ENCODE measurements at places on chromosomes 6 and 20.

- DNase-seq: no peak
Measured at GRCh38 chr6:38852215-38852614, 137.1 kb downstream of the DNAH8 start.

GRCh38 chr20:51696304-51697071, 71.7 kb downstream of the ATP9A start:
- no peak for DNase-seq

GRCh38 chr6:28683945-28684538, 158.4 kb downstream of the GPX5 start:
- peak; percentile 69 for DNase-seq

DNA sequence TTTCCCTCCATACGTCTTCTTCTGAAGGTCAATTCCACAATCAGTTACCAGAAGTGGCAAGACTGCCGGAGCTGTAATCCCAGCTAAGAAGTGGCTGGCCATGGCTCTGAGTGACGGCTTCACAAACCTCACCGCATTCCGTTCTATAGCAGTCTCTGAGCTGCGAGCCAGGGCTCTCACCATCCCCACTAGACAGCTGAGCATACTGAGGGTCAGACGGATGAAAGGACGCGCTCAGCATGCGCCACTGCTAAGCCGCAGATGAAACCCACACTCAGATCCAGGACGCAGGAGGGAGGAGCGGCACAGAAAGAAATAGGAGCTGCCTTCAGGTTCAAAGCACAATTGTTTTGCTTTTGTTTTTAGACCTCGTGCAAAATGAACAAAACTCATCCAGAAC, 97.9 kb downstream of the ANKRD60 start:
- no peak for DNase-seq

GRCh38 chr6:38671885-38672467, 31.0 kb downstream of the GLO1 start:
- DNase-seq: peak; percentile 85

DNA sequence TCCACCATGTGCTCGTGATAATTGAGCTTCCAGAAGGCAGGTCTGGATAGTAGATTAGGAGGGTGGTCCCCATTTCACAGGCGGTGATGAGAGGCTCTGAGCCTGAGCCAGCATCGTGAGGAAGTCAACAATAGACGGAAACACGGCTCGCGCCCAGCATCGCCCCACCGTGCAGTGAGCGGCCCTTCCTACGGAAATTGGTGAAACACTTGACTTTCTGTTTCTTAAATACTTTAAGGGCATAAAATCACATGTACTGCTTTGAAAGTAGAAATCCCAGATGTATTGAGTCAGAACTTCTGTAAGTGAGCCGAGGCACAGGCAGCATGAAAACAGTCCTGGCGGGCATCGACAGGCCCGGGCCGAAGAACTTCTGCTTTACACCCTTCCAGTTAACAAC, 4.3 kb upstream of the KIF25 start:
- DNase-seq: no peak

GRCh38 chr6:161477876-161478425, 204.1 kb upstream of the AGPAT4 start:
- DNase-seq: no peak

GRCh38 chr6:13355043-13355945, 27.0 kb upstream of the TBC1D7 start:
- DNase-seq: peak; percentile 74

- DNase-seq: no peak
Measured at GRCh38 chr20:1327241-1327653, 1.7 kb downstream of the SDCBP2 start.
